ENCODE measurements at places on chromosomes 5 and 9.

DNA sequence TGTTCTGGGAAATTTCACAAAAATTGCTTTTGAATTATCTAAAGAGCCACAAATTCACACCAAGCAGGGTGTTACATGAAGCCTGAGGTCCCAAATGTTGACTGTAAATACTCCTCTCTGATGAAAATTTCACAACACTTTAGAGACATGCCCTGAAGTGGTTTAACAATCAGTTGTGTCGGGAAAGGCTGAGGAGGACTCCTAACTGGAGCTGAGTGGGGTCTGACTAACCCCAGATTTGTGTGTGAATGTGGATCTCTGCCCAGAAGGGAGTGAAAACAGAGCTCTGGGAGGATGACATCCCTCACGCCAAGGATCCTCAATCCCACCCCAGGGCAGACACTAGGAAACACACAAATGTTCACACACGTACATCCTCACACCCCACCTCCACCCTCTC lies 31.1 kb upstream of the GRXCR2 start:
- no peak for DNase-seq

GRCh38 chr9:70398145-70398556 lies 16.3 kb downstream of the KLF9 start:
- DNase-seq = no peak

GRCh38 chr5:61702784-61703183 lies 370.7 kb downstream of the ZSWIM6 start:
- DNase-seq = no peak

- DNase-seq = no peak
These were observed 144.3 kb upstream of the MTAP start for GRCh38 chr9:21657966-21658667.

DNA sequence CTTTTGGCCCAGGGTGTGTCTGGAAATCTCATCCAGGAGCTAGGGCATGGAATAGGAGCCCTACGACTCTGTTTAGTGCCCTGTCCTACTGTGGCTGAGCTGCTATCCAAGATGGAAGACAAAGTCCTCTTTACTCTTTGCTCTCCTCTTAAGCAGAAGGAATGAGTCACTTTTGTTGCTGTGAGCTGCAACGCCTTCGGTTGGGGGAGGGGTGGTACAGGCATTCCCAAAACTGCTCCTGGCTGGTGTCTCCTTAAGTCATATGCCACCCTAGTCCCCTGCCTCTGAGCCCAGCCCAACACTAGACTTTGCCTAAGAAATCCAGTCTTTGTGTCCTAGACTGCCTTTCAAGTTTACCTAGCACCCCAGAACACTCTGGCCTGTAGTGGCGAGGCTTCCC lies 99.9 kb downstream of the PRR16 start:
- DNase-seq = no peak

GRCh38 chr5:137733006-137733405 lies 2.9 kb downstream of the KLHL3 start:
- no peak for DNase-seq

DNA sequence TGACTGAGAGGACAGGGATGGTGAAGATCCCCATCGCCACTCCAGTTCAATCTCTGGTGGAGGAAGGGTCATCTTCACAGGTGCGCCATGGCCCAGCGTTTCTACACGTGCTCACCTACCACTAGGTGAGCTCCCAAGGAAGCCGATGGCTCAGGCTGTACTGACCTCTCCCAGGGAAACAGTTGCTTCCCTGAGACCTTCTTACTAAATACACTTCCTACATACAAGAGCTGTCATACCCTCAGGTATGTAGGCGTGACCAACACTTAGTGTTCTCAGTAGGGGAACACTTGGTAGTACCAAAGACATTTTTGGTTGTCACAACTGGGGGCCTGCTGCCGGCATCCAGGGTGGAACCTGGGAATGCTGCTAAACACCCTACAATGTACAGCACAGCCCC lies 75.2 kb downstream of the TENT4A start:
- DNase-seq = no peak

- DNase-seq = no peak
These were observed 593.7 kb downstream of the DNAH5 start for GRCh38 chr5:13350767-13351166.

GRCh38 chr9:7341571-7341970 lies 458.0 kb downstream of the DMAC1 start:
- DNase-seq = no peak

DNA sequence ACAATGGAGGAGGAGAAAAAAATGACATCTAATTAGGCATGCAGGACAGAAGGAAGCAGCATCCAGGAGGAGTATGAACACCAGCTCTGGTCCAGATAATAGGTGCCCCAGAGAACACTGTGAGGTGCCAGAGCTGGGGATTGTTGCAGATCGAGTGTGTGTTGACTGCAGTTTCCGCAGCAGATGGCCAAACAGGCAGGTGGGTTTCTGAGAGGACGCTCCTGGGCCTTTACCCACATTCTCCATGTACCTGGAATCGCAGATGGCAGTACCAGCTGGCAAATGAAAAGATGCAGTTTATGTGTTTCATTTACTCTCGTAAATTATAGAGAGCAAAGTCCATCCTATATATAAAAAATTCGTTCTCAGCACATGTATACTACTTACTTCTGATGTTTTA lies 182.2 kb upstream of the ISL1 start:
- DNase-seq = no peak

GRCh38 chr5:171494452-171495121 lies 75.1 kb downstream of the FGF18 start:
- DNase-seq = no peak

- DNase-seq = no peak
These were observed 129.3 kb downstream of the EFNA5 start for GRCh38 chr5:107541400-107541799.

- no peak for DNase-seq
These were observed 97.3 kb downstream of the PLCXD3 start for GRCh38 chr5:41413074-41413473.

DNA sequence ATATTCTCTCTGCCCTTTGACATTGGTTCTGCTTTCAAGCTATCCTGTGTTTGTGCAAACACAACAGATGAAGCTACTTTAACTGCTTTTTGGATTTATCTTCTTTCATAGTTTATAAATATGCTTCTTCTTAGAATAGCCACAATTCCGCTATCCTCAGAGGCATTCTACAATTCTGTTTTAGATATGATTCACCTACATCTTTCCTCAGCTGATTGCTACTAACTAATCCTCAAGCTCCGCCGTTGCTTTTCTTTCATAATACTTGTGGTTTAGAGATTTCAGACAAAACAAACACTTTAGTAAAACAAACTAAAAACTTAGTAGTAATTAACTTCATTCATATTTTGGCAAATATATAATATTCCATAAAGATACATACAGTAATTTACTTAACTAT lies 52.5 kb downstream of the ECPAS start:
- no peak for DNase-seq

GRCh38 chr9:134951461-134951860 lies 33.7 kb upstream of the FCN1 start:
- DNase-seq = no peak

DNA sequence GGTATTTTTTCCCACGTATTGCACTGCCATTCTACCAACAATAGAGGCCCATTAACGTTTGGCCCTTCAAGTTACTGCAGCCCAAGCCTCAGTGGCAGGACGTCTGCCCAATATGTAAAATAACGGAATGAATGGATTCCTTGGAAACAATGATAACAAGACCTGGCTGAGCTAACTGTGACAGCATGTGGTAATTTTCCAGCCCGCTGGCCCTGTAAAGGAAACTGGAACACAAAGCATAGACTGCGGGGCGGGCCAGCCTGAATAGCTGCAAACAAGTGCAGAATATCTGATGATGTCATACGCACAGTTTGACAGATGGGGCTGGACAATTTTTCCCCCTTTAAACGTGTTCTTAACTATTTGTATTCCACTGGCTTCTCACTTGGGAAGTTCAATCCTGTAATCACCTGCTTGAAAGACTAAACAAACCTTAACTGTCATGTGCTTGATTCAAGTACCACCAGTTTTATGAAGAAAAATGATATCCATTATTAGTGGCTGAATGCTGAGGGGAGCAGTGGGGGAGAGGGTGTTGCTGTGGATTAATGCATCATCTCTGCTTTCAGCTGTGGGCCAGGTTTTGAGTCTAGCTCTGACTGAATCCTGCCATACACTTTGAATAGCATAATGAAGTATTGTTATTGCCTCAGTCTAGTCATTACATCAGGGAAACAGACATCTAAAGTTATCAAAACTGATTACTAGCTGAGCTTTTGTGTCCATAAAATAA lies 323.9 kb downstream of the TMEM161B start:
- peak; percentile 84 for DNase-seq

GRCh38 chr5:143758015-143758414 lies 53.9 kb upstream of the HMHB1 start:
- DNase-seq = no peak

DNA sequence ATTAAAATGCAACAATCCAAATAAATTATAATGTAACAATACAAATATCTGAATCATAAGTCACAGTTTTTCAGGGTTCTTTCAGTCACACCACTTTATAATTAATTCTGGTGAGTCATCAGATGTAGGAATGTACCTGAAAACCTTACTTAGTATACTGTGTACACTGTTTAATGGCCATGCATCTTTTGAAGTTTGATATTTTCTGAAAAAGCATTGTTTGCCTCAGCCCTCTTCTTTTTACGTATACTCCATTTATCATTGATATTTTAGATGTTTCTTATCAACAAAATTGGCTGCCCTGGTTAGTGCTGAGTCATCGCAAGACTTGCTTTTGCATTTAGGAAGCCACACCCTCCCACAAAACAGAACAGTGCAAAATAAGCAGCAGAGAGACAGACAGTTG lies 218.6 kb downstream of the PJA2 start:
- DNase-seq = no peak

GRCh38 chr5:109318455-109319108 lies 91.2 kb downstream of the PJA2 start:
- no peak for DNase-seq

GRCh38 chr9:80352967-80353366 lies 781.2 kb downstream of the TLE4 start:
- DNase-seq = no peak

DNA sequence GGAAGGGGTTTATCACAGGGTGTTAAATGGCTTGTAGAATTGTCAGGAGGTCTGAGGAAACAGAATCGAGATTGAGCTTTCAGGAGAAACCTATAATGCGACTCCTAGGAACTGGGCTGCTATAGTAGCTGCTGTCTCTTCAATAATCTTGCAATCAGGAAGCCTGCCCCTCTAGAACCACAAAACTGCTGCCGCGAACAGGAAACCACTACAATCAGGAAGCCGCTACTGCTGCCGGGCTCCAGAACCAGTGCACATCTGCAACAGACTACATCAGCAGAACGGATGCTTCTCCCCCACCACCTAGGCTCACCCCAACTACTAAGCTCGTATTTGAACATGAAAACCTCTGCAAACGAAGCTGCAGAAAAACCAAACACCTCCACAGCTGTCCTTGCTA lies 31.6 kb downstream of the TNFSF8 start:
- no peak for DNase-seq

GRCh38 chr9:82553654-82554366 lies 509.1 kb downstream of the RASEF start:
- DNase-seq = no peak

DNA sequence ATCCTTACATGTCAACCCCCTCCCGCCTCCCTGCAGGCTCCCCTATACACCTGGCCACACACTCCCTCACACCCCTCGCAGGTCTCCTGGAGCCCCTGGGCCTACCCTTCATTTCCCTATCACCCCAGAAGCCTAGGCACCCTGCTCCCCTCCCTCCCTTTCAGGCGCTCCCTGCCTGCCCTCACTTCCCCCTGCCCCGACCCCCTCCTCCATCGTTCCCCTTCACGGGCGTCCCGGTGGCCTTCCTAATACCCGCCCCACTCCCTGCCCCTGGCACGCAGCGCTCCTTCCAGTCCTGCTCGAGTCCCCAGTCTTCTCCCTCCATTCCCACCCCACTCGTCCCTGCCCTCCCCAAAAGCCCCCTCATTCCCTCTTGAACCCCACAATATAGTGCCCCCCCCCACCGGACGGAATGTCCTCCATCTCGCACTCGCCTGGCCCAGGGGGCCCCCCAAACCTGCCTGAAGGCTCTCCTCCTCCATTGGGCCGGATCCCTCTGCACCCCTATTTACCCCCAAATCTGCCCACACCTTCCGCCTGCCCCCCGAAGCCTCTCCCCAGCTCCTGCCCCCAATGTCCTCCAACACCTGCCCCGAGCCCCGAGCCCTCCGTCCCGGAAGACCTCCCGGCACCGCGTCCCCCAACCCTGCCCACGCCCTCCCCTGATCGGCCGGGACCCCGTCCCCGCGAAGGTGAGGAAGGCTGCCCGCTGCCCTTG lies 746 bp downstream of the STRBP start:
- no peak for DNase-seq

- DNase-seq = no peak
These were observed 199.5 kb downstream of the FER start for GRCh38 chr5:108947164-108947563.

GRCh38 chr5:77430726-77431125 lies 61.4 kb downstream of the WDR41 start:
- DNase-seq = no peak

DNA sequence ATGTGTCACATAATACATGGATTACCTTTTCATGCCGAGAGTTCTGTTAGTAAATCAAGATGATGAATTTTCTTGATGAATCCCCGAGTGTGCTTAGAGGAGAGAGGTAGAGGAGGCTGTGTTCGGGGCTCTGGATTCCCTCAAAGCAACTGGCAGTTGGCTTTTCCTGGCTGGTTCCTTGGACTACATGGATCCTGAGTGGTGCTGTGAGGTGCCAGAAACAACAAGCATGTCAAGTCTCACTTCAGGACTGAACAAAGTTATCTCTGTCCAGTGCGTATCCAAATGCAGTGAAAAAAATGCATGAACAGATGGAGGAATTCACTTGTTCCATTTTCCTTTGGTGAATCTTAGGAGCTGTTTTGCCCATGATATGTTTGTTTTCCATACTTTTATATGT lies 231.7 kb downstream of the FBXL7 start:
- no peak for DNase-seq

DNA sequence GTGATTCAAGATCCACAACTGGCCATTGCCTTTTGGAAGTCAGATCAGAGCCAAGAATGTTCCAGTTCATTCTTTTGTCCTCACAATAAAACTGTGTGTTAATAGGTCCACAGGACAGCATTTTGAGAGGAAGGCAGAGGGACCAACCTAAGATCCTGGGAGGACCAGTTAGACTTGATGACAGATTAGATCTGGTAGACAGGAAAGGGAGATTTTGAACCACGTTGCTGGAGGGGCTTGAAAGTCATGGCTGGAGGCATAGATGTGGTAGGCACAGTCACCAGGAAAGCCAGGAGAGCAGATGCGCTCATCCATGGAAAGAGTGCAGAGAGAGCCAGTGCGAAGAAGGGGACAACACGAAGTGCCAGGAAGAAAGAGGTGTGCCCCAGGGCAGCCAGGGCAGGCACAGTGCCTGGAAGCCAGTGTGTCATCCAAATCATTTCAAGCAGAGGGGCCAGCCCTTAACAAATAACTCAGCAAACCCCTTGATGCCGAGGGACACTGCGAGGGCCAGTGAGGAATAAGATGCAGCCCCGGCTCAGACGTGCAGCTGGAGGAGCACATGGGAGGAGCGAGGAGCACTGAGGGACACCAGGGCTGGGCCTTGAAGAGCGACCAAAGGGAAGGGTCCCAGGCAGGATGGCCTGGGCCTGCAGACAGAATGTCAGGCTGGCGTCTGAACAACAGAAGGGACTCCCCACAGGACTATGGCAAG lies 12.8 kb upstream of the SLC2A8 start:
- DNase-seq = no peak

- DNase-seq = no peak
These were observed 65.5 kb upstream of the SPTLC1 start for GRCh38 chr9:92180669-92181181.

- DNase-seq = no peak
These were observed 34.2 kb downstream of the PAX5 start for GRCh38 chr9:36999728-37000333.
